SK-N-MC (cell line): ENCODE measurements at places on chromosomes 13 and 19.

DNA sequence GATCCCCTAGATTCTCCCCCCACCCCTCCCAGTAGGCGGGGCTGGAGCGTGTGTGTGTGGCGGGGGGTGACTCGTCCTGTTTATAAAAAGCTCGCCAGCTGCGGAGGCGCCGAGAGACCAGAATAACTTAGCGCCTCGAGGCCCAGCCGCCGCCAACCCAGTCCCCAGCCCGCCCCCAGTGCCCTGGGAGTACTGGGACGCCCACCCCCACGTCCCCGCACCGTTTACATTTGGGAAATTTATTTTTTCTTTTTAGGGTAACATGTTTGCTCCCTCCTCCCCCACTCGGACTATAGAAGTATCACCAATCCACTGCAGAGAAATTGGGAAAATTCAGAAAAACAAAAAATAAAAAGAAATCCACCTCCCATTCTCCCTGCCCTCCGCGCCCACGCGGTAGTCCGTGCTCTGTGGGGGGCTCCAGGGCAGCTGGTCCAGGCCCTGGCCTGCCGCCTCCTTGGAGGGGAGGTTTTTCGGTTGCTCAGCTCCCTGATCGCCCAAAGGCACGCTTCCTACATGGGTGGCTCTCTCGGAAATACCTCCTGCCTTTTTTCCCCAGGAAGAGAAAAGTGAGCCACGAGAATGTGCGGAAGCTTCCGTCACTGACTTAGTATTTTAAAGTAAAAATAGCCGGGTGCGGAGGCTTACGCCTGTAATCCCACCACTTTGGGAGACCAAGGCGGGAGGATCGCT lies 1.5 kb upstream of the RAB3A start:
- no peak for DNase-seq

DNA sequence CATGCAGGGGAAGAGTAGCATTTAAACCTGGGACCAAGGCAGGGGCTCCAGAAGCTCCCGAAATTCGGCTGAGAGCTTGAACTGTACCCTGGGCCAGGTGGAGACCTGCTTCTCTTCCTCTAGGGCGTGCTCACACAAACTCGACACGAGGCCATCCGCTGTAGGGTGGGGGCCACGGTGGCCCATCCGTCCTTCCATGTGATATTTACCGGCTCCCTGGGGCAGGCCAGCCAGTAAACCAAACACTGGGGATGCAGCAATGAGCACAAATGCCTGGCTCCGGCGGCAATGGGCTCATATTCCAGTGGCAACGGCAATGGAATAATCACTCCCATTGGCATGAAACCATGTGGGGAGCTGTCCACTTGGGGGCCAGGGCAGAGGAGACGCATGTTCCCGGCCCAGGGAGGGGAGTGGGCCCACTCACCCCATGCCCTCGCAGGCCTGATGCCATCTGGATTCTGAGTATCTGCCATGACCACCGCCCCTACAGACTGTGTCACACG lies 10.8 kb downstream of the SH3GL1 start:
- no peak for DNase-seq

DNA sequence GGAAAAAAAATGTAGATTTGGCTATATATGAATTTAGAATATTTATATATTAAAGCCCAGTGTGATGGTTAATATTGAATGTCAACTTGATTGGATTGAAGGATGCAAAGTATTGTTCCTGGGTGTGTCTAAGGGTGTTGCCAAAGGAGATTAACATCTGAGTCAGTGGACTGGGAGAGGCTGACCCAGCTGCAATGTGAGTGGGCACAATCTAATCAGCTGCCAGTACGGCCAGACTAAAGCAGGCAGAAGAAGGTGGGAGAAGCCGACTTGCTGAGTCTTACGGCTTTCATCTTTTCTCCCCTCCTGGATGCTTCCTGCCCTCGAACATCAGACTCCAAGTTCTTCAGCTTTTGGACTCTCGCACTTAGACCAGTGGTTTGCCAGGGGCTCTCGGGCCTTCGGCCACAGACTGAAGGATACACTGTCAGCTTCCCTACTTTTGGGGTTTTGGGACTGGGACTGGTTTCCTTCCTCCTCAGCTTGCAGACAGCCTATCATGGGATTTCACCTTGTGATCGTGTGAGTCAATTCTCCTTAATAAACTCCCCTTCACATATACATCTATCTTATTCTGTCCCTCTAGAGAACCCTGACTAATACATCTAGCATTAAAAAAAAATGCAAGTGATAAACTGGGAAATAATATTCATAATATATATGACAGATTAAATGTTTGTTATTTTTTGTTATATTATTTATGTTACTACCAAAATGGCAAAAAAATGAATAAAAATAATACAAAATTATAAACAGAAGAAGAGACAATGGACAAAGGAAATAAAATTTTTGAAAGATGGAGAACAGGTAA lies 122.4 kb downstream of the DLEU7 start:
- no peak for DNase-seq

DNA sequence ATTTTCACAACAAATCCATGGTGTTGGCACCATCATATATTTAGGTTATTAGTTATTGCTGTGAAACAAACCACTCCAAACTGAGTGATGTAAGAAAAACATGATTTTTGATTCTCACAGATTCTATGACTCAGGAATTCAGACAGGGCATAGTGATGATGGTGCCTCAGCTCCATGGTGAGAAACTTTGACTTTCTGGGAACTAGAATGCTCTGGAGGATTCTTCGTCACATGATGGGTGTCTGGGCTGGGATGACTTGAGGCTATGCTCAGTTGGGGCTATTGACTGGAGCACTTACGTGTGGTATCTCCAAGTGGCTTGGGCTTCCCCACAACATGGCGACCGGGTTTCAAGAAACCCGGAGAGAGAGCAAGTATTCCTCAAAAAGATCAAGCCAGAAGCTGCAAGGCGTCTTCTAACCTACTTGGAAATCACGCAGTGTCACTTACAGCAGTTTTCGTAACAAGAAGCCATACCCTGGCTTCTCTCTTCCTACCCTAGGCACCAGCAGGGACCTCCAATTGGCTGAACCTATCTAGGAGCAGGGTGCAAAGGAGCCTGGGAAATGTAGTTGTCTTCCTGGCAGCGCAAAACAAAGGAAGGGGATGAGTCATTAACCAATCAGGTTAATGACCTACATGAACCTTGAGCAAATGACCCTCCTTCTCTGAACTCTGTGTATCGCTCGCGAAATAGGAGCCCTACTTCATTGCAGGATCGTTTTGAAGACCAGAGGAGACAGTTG lies 22.4 kb downstream of the VAV1 start:
- no peak for DNase-seq

DNA sequence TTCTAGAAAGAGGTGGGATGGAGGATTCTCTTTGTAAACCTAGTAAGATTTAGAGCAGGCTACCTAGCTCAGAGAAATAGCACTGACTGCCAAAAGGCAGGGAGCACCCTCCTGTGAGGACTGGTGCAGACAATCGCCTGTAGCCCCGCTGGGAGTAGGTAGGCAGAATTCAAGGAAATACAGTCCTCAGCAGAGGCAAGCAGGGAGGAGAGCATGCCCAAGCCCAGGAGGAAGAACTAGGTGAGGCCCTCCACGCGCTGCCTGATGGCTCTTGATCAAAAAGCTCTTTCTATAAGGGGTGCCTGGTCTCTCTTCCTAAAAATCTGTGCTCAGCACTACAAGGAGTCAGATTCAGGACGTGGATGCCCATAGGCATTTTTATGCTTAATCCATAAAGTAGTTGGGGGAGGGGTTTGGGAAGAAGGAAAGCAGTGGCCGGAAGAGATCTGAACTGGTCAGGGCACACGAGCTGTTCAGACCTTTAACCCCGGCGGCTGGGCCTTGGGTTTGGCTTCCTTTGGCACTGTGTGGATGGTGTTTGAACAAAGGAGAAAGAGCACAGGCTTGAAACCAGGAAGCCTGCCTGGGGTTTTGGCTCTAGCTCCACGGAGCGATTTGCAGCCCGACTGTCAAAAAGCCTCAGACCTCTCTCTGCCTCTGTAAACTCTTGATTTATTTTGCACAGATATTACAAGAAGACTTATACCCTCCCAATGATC lies 320.6 kb downstream of the FOXO1 start:
- no peak for DNase-seq

- DNase-seq = no peak
Measured at GRCh38 chr13:112885782-112886268, 83.2 kb upstream of the MCF2L start.

DNA sequence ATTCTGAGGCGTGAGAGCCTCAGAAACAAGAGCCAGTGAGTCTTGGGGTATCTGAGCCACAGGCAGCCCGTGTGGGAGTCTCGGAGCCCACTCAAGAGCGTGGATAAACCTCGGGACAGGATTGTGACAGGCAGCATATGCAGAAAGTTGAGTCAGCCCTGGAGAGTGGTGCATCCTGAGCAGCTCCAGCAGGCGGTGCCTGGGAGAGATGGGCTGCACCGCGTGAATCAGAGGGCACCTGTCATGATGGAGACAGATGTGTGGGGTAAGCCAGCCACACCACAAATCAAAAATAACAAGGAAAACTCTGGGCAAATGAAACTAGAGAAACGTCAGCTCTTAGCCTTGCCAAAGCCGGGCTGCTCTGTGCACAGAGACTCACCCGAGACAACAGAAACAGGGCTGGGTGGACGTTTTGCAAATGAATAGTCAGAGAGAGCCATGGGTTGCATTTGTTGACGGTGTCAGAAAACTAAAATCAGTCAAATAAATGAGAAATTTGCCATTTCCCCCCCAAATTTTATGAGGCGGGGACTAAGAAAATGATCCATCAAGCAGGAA lies 30.0 kb upstream of the POP4 start:
- DNase-seq = no peak

DNA sequence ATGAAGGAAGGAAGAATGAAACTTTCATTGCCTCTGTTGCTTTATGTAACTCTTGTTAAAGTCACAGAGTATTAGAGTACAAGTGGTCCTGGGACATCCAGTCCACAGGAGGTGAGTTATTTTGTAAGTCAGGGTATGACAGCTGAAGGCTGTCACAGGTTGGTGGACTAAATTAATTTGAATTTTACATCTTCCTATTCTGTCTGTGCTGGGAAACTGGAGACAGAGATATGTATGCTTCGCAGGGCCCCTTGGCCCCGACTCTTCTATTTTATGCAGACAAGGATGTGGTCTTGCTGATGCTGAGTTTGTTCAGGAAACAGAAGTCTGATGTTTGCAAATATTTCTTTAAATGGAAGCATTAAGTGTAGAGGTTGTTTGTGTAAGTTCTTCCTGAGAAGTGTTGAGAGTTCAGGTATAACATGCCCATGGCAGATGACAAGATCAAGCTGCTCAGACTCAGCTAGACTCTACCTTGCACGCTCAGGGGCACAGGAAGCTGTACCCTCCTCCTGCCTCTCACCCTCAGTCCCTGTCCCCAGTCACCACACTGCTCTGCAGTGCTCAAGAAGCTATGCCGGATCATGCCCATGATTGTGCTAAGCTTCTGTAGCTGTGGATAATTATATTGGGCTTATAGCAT lies 23.4 kb downstream of the RASL11A start:
- DNase-seq = no peak

DNA sequence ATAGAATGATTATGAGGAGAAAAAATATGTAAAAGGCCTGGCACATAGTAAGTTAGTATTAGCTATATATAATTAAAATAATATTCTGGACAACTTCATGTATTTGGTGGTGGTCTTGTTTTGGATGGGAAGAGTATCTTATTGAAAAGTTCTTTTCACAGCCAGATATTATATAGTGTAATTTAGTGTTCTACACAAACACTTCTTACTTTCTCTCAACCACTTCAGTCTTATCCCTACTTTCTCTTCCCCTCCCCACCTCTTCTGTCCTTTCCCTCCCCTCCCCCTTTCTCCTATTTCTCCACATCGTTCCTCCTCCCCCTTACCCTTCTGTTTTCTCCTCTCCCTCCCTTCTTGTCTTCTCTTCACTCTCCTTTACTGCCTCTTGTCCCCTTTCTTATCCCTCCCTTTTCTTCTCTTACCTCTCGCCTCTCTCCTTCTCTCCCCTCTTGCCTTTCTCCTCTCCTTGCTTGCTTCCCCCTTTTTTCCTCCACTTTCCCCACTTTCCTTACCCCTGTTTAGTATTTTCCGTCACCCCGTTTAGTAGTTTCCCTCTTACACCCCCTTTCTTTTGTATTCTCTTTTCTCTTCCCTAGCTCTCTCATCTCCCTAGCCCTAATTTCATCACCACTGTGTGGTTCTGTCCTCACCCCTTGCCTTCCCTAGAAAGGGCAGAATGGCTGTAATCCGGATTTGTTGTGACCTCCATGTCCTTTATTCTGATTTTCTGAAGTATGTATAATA lies 107.2 kb upstream of the MLNR start:
- DNase-seq = no peak

GRCh38 chr13:26867451-26868091 lies 107.0 kb upstream of the GPR12 start:
- no peak for DNase-seq

DNA sequence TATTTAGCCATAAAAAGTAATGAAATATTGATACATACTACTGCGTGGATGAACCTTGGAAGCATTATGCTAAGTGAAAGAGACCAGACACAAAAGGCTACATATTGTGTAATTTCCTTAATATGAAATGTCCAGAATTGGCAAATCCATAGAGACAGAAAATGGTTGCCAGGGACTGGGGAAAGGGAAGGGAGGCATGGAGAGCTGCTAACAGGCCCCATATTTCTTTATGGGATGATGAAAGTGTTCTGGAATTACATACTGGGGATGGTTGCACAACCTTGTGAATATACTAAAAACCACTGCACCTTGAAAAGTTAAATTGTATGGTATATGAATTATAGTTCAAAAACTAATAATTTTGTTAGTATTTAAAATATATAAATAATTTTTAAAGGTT lies 3.6 kb downstream of the IFT88 start:
- DNase-seq = no peak

DNA sequence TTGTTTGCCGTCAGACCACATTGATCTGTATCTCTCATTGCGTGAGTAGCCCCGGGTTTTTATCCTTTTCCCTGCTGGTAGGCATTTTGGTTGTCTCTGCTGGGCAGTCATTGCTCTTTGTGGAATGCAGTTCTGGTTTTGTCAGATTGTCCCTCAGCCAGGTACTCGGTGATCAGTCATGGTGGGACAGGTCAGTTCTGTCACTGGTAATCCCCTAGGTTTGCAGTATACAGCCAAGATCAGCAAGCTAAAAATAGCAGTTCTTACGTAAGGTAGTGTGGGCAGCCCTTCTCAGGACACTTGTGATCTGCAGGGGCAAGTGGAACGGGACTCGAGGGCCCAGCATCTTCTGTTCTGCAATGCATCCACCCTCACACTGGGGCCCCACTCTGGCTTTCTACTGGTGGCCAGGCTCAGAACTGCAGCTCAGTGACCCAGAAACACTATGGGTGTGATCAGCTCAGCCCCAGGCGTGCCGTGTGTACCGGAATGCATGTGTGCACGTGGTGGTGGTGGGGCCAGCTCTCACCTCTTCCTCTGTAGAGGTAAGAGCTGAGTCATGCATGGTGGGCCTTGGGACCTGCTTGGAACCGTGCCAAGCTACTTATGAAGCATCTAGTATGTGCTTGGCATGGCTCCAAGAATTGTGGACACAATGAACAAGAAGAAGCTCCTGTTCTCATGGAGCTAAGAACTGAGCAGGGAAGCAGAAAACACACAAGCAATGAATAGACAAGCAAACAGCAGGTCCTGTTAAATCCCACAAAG lies 6.3 kb downstream of the PLEKHF1 start:
- DNase-seq = no peak

- DNase-seq = no peak
Measured at GRCh38 chr19:31598730-31599238, 249.5 kb upstream of the TSHZ3 start.

- DNase-seq = no peak
Measured at GRCh38 chr13:75102001-75102716, 379.8 kb downstream of the TBC1D4 start.
